HL-60 (cell line): ENCODE measurements at places on chromosomes 1 and 21.

GRCh38 chr1:66048011-66048410 is 255.3 kb downstream of the PDE4B start:
- no peak for DNase-seq

DNA sequence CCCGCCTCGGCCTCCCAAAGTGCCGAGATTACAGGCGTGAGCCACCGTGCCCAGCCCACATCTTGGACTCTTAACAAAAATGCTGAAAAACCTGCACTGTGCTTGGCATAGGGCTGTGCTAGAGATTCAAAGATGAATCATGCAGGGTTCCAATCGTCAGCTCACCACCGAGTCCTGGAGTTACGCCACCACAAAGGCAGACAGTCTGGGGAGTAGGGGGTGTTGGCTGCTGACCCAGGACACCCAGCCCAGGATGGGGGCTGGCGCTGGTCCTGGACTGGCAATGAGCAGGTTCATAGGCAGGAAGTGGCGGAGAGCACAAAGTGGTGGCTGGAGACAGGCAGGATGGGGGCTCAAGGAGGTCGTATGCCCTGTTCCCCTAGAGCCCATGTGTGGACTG is 16.0 kb downstream of the PSRC1 start:
- no peak for DNase-seq

DNA sequence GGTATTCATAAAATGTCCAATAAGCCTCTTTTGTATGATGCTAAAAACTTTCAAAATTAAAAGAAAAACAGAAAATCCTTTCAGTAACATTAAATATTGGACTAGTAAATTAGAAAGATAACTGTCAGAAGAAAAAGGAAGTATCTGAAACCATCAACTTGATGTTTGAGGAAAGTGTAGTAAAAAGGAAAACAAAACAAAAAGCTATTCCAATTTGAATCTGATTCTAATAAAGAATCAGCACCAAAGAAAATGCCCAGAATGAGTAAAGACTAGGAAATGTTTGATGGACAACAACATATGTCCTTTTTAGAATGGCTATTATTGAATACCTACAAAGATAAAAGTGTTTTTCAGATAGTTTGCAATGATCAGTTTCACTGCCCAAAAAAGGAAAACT is 79.9 kb upstream of the RBM34 start:
- no peak for DNase-seq

DNA sequence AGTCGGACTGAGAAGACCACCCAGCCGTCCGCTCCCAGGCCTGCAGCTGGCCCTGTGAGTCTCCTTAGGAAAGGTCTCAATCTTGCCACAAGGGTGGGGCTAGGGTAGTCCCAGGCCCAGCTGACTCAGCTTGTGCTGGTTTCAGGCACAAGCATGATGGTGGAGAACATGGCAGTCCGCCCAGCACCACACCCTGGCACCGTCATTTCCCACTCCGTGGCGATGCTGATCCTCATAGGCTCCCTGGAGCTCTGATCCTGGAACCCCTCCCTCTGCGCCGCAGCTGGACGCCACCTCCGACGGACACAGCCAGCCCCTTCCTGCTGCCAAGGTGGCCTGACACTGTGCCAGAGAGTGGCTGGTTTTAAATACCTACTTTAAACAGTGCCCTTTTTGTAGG is 10.7 kb downstream of the TMEM81 start:
- no peak for DNase-seq

DNA sequence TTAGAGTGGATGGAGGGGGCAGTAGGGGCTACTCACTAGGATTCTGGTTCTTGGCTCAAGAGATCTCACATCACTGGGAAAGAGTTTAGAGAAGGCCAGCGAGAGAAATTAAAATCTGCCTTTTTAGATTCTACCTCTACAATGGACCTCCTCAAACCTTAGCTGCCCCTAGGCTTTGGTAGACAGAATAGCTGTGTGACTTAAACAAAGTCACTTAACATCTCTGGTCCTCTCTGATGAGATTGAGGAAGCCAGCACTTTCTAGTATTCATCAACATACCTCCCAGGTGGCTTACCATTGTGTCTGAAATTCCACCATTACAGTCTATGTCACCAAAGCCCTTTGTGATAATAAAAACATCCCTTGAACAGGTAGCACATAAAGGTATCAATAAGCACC is 18.7 kb downstream of the AADACL4 start:
- no peak for DNase-seq

GRCh38 chr1:156241311-156241811 is 623 bp upstream of the BGLAP start:
- DNase-seq, result no peak

GRCh38 chr1:147479864-147480564 is 61.3 kb upstream of the BCL9 start:
- DNase-seq, result no peak

DNA sequence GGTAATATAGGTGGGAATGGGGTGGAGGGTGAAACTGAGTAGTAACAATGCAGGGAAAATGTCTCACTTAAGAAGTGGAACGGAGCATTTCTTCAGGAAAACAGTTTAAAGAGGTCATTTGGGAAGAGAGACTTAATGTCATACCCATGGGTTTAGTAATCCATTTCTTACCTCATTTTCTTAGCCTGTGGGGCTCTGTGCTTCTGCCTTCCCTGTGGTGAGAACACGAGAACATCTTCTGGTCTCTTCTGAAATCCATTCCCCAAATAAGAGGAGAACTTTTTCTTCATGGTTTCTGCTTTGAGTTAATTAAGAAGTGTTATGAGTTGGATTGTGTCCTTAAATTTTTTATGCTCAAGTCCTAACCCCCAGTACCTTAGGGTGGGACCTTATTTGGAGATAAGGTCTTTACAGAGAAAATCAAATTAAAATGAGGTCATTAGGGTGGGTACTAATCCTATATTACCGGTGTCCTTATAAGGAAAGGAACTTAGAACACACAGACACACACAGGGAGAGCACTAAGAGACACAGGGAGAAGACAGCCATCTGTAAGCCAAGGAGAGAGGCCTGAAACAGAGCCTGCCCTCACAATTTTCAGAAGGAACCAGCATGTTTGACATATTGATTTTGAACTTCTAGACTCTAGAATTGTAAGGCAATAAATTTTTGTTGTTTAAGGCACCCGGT is 5.4 kb downstream of the CCDC190 start:
- no peak for DNase-seq

- no peak for DNase-seq
Measured at GRCh38 chr1:145773423-145773822, 50.5 kb downstream of the RNF115 start.

DNA sequence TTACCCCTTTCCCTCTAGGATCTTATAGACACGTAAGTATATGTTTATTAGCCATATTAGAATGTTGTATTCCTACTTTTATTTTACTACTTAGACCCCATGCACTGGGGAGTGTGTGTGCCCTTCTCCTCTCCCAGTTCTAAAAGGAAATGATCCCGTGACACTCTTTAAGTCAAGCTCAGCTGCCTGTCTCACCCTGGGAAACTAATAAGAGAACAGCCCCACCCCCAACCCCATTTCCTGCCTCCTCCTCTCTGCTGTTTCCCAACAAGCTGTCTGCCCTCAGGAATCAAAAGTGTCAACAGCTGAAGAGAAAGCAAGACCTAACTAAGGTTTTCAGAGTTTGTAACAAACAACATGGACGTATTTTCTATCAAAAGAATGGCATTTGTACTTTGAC is 92.6 kb upstream of the VAV3 start:
- no peak for DNase-seq

DNA sequence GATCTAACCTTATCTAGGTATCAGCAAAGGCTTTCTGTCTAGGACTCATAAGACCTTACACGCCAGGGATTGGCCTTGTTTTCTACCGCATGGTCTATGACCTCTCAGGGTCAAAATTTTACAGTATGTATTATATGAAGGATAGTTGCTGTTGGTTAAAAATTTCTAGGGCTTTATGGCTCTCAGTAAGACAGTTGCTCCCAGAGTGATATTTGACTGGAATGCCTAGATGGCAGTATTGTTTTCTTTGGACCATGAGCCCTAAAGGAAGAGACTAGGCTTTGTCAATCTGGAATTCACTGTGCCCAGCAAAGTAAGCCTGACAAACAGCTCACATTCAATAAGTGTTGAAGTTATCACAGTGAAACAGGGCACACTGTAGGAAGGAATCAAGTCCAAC is 37.6 kb downstream of the C1orf87 start:
- DNase-seq, result no peak

- DNase-seq, result no peak
Measured at GRCh38 chr1:19044471-19044870, 88.0 kb upstream of the IFFO2 start.

DNA sequence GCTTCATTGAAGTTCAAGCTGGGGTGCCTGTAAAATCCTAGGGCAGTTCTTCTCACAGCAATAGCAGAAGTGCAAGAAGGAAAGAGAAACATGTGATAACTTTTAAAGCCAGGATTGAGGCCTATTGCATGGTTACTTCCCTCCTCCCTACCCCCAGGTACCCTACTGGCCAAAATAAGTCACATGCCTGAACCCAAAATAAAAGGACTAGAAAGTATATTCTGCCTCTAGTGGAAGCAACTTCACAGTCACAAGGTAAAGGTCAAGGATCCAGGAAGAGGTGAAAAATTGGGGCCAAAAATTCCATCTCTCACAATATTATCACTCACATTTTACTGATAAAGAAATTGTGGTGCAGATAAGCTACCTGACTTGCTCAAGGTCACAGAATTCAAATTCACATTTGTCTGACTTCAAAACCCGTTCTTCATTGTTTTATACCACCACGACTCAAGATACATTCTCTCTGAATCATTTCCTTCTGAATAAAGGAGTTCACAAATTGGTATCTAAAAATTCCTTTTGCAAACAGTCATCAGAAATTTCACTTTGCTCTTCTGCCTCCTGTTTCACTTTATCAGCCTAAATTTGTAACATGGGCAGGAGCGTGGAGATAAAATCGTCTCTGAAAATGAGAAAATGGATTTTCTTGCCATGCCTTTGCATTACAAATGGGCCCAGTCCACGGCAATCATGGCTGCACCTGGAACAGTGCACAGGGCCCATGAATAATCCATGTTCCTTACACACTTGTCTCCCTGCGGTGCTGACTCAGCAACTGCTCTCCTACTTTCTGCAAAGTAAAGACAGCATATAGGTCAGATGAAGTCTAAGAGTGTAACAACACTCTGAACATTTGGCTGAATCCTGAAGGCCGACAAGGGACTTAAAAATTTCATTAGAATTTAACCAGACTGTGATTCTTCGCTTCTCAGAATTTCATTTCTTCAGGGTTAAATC is 485.3 kb upstream of the NFIA start:
- no peak for DNase-seq

DNA sequence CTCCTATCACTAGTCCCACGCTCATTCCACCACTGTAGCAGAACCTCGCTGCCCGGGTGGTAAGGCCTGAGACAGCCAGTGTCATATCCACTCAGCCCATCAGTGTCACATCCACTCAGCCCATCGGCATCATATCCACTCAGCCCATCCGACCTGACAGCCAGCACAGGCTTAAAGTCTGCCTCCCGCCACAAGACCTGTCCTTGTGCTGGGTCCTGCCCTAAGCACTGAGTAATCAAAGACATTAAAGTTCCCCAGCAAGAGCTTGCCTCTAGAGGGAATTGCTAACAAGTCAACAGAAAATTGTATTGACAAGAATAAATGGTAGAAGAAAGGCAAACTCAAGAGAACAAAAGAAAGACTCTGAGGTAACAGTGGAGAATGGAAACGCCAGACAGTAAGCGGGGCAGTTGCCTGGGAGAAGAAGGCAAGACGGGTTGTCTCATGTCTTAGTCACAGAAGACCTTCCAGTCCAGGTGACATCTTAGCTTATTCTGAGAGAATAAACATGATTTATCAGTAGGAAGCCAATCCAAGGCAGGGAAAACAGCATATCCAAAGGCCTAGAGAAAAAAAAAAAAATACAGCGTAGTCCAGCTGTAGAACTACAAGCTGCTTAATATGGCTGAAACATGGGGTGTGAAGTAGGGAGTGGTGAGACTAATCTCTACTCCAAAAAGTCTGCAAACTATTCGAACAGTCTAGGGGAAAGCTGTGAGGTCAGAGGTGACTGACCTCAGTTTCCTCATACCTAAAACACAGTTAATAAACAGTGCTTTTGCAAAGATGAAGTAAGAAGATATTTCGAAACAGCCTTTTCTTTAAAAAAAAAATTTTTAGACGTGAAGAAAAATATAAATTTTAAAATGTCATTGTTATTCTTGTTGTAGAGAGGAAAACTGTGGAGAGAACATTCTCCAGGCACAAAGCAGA is 1.1 kb downstream of the ITLN1 start:
- DNase-seq, result peak; percentile 14

GRCh38 chr1:19405195-19405760 is 80.1 kb downstream of the CAPZB start:
- no peak for DNase-seq

DNA sequence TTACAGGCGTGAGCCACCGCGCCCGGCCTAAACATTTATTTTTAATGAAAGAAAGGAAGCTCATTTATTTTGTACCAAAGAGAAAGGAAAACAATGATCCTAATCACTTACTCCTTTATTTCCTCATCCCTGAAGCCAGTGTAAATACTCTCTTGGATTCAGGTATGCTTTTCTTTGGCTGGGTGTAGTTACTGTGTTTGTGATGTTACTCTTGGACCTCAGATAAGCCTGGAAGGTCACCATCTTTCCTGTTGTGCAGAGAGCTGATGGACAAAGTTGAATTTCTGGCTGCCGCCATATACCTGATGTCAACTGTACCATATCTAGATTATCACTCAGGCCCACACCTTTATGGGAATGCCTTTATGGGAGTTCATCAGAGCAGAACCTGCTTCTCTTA is 35.4 kb upstream of the FOXE3 start:
- no peak for DNase-seq

DNA sequence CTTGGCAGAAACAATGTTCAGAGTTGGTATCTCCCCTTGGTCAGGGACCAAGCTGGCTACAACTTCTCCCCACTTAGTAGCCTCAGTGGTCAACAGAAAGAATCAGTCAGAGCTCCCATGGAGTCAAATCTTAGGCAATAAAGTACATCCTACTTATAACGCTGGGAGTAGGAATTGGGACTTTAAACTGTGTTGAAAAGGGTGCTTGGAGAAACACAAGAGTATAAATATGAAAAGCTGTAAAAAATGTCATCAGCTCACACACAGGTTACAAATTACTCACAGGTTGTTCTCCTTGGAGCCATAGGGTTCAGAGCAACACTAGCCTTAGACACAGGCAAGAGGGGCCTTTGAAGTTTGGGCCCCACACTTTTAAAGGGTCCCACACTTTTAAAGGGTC is 67.4 kb downstream of the WLS start:
- no peak for DNase-seq

GRCh38 chr1:197915862-197916499 is 1.2 kb upstream of the LHX9 start:
- no peak for DNase-seq

DNA sequence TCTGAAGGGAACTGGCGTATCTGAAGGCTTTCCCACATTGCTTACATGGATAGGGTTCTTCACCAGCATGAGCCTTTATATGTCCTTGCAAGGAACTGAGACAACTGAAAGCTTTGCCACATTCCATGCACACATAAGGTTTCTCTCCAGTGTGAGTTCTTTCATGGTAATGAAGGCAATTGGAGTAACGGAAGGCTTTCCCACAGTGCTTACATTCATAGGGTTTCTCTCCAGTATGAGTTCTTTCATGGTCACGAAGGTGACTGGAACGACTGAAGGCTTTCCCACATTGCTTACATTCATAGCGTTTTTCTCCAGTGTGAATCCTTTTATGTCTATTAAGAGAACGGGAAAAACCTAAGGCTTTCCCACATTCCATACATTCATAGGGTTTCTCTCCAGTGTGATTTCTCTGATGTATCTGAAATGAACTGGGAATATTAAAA is 15.0 kb downstream of the ZNF124 start:
- no peak for DNase-seq
